ENCODE measurements at places on chromosomes 6 and 20.

- no peak for DNase-seq
Measured at GRCh38 chr6:114001354-114001753, 30.4 kb upstream of the HDAC2 start.

GRCh38 chr20:1697592-1697991, 40.0 kb upstream of the SIRPG start:
- DNase-seq: no peak

- DNase-seq: peak; percentile 39
Measured at GRCh38 chr6:30769088-30769852, 24.9 kb upstream of the IER3 start.

GRCh38 chr6:31354864-31355582, 2.0 kb downstream of the HLA-B start:
- no peak for DNase-seq

- DNase-seq: no peak
Measured at GRCh38 chr6:18753076-18753475, 365.9 kb downstream of the RNF144B start.

DNA sequence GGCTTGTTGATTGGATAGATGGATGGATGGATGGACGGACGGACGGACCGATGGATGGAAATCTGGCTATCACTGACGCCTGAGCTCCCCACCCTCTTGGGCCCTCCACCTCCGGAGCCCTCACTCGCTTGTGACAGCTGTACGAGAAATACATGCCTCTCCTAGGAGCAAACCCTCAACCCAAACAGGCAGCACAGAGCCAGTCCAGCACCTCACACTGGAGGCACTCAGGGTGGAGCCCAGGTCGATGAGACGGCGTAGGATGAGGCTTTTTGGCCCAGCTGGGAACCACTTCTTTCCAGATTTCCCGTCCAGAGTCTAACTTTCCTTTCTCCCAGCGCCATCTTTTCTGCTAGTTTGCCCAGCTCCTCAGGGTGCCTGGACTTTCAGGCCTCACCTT, 2.7 kb upstream of the LY6G5C start:
- no peak for DNase-seq

- DNase-seq: peak; percentile 47
Measured at GRCh38 chr6:21588481-21589351, 4.8 kb upstream of the SOX4 start.

DNA sequence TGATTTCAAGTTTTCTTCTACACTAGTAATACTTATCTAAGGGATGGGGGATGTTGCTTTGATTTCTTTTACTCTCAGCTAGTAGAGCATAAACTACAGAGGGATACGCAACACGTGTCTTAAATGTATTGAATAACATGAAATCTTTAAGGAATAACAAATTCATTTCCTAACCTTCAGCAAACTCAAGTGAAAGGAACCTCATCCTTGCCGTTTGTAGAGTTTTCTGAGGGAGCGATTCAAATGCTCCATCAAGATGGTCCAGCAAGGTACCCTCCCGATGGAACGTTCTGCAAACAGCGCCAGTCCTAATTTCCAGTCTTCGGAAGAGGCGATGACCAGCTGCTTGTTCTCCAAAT, 95.4 kb upstream of the RIN2 start:
- DNase-seq: no peak

GRCh38 chr6:10417681-10418104, 2.8 kb upstream of the TFAP2A start:
- no peak for DNase-seq

DNA sequence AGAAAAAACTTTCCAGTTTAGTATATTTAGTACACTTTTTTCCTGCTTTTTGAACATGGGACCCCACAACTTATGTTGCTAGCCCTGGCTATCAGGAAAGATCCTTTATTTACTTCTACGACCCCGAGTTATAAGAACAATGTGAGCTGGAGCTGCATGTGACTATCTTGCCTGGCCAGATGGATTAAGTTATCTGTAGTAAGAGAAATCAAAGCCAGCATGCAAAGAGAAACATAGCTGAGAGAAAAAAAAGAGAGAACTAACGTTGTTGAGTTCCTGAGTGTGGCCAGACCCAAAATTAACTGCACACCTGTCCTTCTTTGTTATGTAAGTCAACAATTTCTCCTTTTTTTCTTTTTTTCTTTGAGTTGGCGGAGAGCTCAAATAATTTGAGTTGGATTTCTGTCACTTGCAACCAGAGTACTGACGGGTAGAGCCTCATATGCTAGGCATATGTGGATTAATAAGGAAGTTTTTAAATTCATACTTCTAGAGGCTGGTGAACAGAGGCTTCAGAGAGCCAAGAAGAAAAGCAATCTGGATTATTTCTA, 219.5 kb downstream of the HACE1 start:
- no peak for DNase-seq

- DNase-seq: no peak
Measured at GRCh38 chr6:147054158-147054557, 150.1 kb upstream of the STXBP5 start.

DNA sequence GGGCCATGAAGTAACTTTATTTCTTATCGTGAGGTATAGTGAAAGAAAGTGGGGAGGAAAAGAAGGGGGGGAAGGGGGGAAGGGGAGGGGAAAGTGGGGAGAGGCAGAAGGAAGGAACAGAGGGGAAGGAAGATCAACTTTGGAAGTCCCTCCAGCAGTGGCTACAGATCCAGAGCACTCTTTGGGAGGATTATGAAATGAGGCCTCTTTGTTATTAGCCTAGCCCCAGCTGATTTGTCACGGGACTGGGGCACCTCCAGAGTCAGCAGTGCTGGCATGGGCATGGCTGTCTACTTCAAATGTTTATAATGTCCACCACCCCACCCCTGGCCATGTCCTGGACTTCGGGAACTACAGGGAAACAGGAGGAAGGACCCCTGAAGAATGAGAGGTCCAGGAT, 7.6 kb downstream of the MOCS1 start:
- DNase-seq: no peak

- no peak for DNase-seq
Measured at GRCh38 chr6:8195040-8195713, 92.8 kb upstream of the EEF1E1 start.

DNA sequence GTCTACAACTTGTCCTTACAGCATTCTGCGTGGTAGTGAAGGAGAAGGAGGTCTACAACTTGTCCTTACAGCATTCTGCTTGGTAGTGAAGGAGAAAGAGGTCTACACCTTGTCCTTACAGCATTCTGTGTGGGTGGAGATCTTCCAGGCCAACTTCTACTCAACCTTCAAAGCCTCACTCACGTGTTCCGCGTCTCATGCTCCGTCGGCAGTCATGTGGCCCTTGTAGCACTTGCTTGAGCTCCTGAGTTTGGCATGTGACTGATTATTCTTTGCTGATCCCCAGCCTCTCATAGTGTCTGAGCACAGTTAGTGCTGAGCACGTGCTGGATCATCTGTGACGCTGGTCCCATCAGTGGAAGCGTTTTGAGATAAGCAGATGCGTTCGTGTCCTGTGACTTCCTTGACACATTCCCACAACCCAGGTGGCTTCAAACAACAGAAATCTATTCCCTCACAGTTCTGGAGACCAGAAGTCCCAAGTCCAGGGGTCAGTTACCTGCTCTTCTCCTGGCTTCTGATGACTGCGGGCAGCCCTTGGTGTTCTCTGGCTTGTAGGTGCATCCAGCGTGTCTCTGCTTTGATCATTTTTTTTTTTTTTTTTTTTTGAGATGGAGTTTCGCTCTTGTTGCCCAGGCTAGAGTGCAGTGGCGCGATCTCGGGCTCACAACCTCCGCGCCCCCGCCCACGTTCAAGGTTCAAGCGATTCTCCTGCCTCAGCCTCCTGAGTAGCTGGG, 2.6 kb downstream of the SS18L1 start:
- no peak for DNase-seq

- no peak for DNase-seq
Measured at GRCh38 chr20:42336576-42336975, 718.4 kb upstream of the CHD6 start.

DNA sequence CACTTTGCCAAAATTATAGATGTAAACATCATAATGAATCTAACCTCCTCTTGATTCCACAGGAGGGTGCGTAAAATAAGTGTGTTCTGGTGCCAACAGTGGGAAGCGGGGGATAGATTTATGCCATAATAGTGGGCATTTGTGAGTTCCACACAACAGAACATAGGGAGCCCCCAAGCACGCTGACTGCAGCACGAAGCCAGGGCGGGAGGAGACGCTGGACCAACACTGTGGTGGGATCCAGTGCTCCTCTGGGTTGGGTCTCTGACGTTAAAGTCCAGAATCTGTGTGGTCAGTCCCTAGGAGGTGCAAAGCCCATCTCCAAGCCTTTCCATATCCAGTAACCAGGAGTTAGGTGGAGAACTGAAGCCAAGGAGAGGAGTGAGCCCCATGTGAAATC, 1.8 kb upstream of the TTLL2 start:
- DNase-seq: no peak

- DNase-seq: no peak
Measured at GRCh38 chr6:170248111-170248805, 42.6 kb downstream of the DLL1 start.

DNA sequence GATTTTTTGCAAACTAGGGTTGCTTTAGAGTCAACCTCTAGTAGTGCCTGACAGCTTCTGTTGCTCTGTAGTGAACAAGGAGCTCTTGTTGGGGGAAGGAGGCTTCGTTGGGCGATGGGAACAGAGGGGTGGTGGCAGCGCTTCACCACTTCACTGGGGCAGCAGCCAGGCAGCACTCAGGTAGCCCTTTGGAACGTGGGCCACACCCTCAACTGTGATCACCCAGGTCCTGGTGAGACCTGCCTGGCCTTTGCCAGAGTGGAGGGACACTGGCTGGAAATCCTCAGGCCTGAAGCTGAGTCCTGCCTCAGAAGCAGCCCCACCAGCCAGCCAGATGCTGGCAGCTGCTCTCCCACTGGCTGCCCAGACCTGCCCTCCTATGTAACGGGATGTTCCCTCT, 10.4 kb upstream of the EDN3 start:
- no peak for DNase-seq

DNA sequence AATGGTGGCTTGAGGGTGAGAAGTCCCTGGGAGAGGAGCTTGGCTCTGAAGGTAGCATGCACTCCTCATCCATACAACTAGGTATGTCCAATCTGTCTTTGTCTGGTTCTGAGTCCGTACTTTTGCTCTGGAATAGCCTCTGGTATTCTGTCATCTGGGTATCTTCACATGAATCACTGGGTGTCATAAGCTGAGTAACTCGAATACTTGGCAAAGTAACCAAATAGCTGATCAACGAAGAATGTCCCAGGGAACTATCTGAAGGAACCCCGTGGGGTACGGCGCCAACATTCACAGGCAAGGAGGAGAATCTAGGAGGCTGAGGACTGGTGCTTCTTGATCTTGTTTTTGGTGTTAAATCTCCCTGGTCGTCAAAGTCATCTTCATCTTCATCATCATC, 184.8 kb downstream of the HIVEP2 start:
- no peak for DNase-seq

DNA sequence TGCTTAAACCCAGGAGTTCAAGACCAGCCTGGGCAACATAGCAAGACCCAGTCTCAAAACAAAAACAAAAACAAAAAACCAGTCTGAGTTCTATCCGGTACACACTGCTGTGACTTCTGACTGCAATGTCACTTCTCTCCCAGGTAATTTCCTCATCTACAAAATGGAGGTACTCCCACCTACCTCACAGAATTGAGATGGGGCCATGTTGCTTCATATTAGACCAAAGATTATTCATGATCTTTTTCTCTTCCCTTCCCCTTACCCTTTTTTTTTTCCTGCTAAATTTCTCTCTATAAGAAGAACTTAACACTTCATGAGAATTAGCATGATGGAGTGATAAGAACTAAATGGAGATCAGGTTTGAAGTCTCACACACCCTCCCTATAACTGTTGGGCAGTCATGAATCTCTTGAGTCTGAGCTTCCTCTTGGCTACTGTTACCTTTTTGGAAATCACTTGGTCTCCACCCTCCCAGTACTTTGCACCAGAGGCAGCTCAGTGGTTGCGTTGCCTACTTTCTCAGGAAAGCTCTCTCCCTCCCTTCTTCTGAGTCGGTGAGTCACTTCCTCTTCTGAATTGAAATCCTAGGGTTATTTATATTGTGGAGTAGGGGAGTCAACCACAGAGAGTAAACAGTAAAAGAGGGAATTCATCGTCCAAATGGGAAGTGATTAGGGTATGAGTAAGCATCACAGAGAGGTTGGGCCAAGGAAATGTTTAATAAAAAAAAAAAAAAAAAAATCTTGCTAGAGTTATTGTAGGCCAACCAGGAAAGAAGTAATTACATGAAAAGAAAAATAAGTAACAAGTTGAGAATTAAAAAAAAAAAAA, 59.9 kb upstream of the MAP7 start:
- DNase-seq: no peak

DNA sequence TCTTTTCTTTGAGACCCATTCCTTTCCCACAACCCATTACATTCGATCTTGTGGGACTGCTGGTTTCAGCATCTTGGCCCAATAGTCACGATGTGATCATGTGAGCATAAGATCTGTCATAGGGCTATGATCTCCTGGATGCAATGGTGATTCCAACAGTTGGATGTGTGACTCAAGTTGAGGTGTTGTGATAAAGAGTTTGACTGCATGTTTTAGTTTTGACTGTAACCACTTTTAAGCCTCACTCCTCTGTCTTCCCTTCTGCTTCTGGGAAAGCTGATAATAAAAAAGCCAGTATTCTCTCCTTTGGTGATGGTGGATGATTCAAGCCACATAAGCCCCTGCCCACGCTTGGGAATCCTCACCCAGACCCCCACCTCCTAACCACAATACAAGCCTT, 117.0 kb upstream of the ASCC3 start:
- DNase-seq: no peak

- no peak for DNase-seq
Measured at GRCh38 chr6:150687508-150687907, 87.8 kb downstream of the PLEKHG1 start.

- no peak for DNase-seq
Measured at GRCh38 chr6:131998255-131998982, 47.2 kb upstream of the CCN2 start.

GRCh38 chr20:3553663-3554062, 82.8 kb downstream of the ATRN start:
- no peak for DNase-seq

Data from hypothalamus (tissue), 51 donors.